Stimulated activated CD4-positive, alpha-beta T cell treated with anti-CD3 and anti-CD28 coated beads, Interleukin-1b, Interleukin-23, amount 100 ng/mL, for 4 hours (primary cell): ENCODE measurements at places on chromosomes 7 and 10.

- no peak for DNase-seq
Observed at GRCh38 chr10:132517951-132518521, 19.6 kb upstream of the INPP5A start.

- DNase-seq = no peak
Observed at GRCh38 chr7:39637400-39637799, 14.0 kb downstream of the RALA start.

- no peak for DNase-seq
Observed at GRCh38 chr7:70807650-70808049, 324.3 kb upstream of the GALNT17 start.

- DNase-seq = no peak
Observed at GRCh38 chr7:101678658-101679057, 49.6 kb upstream of the MYL10 start.

GRCh38 chr10:69831231-69831855, 29.6 kb downstream of the COL13A1 start:
- DNase-seq = no peak

DNA sequence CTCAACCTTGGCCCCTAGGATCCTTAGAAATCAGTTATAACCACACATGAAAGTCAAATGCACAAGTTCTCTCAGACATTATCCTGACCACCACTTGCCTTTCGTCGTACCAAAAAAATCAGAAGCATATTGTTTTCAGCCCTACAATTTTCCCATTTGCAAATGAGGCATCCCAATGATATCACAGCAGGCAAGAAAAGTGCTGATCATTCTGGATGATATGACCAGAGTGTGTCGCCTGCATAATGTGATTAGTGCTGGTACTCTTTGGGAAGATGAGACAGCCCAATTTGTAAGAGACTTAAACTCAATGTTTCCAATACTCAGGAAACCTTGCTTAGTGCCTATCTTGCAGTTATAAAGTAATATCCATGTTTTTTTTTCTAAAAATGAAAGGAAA, 168.0 kb downstream of the SORCS1 start:
- DNase-seq = no peak

- DNase-seq = no peak
Observed at GRCh38 chr7:74405899-74406512, 47.7 kb upstream of the GTF2IRD1 start.
